RKO (cell line): ENCODE measurements at places on chromosomes 3 and 15.

DNA sequence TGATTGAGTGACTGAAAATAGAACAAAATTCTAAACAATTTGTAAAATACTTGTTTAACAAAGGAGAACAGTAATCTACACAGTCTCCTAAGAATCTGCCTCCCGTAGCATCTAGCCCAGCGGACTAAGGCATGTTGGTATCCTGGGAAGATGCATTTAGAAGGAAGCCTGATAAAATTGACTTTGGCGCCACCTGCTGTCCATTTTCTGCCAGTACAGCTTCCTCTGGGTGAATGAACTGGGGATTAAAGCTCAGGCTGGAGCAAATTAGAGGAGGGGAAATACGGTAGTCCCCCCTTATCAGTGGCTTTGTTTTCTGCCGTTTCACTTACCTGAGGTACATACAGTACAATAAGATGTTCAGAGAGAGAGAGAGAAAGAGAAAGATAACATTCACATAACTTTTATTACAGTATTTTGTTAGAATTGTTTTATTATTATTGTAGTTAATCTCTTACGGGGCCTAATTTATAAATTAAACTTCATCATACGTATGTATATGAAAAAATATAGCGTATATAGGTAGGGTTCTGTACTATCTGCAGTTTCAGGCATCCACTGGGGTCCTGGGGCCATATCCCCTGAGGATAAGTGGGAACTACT is 191.6 kb downstream of the GAP43 start:
- DNase-seq = peak; percentile 64

DNA sequence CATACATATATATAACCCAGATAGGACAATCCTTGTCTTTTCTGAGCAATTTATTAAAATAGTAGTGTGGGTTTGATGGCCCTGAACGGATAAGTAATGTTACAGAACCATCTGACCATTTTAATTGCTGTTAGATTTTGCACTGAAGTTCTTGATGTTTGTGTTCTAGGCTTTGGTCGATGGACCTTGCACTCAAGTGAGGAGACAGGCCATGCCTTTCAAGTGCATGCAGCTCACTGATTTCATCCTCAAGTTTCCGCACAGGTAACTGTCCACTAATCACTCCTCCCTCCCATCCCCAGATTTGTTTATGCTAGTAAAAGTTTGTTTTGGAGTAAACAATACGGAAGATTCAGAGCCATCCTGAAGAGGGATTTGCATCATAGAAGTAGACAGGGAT is 1.3 kb downstream of the RPL14 start:
- DNase-seq = no peak

GRCh38 chr15:98823012-98823458 is 174.7 kb downstream of the IGF1R start:
- peak; percentile 87 for DNase-seq

DNA sequence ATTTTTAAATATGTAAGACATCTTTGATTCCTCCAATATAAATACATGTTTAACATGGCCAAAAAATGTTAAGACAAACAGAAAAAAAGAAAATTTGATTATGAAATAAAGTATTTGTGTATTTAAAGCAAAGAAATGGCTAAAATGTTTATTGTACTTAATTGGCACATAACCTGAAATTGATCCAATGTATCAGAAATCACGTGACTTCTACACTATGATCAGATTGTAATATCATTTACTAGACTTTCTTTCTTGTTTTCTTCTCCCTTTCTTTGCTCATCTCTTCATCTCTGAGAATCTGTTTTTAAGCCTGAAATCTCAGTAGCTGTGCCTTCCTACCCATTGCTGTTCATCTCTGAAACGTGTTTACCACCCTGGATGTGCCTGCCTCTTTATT is 420.3 kb downstream of the RSL24D1 start:
- no peak for DNase-seq

- DNase-seq = no peak
Observed at GRCh38 chr3:149542375-149543312, 68.1 kb downstream of the TM4SF4 start.

DNA sequence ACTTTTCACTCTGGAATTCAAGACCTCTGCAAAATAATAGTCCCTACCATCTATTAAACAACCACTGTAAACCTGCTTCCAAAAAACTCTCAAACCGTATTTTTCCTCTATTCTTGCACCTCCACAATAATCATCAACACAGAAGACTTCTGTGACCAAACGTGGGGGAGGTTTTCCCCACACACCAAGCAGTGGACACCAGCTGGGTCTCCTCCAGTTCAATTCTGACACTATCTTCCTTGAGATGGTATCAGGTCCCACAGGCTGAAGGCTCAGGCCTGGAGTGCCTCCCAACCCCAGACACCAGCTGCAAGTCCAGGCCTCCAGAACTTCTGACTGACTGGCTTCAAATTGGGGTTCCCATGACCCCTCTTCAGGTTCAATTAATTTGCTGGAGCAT is 89.6 kb upstream of the RAP2B start:
- DNase-seq = no peak

- no peak for DNase-seq
Observed at GRCh38 chr3:25084016-25084415, 344.0 kb upstream of the RARB start.

DNA sequence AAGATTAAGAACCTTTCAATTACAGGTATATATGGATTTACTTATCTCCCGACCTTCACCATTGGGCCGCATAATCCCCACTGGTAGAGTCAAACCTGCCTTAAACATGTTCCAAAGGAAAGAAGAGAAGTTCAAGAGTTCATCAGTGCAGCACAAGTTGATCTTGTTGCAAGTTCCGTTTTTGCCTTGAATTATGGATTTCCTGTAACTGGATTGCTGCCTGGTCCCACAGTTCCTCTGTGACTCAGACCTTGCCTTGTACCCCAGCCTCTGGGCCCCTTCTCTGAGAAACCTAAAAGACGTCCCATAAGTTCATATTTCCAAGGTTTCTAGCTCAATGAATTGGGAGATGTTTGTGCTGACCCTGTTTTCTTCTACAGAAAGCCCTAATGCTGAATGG is 112.5 kb upstream of the THBS1 start:
- no peak for DNase-seq
